ENCODE measurements at places on chromosomes 7 and 10.

DNA sequence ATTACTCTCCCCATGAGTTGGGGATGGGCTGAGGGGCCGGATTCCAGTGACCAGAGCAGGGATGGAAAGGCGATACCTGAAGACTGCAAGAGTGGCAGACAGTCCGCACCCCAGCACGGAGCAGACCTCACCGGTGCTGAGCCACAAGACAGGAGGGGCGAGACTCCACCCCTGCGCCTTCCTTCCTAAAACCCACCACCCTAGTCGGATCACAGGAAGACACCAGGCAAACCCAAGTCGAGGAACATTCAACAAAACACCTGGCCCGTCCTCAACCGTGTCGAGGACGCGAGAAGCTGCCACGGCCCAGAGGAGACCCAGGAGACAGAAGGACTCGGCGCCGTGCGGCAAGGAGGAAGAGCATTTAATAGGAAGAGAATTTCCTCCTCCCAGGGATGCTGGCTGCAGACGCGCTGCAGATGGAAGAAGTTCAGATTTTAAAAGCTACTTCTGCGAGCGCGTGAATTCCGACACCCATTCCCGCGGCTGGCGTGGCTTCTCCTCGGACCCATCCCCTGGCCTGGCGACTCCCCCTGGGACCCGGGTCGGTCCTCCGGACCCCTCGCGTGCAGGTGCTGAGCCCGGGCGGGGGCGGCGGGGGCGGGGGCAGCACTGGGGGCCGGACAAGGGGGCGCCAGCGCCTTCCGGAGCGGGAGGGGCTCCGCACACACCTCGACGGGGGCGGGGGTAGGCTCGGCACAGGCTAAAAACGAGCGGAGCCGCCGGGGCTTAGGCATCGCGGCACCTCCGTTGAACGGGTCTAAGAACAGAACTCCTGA is 563 bp upstream of the UTF1 start:
- no peak for DNase-seq

DNA sequence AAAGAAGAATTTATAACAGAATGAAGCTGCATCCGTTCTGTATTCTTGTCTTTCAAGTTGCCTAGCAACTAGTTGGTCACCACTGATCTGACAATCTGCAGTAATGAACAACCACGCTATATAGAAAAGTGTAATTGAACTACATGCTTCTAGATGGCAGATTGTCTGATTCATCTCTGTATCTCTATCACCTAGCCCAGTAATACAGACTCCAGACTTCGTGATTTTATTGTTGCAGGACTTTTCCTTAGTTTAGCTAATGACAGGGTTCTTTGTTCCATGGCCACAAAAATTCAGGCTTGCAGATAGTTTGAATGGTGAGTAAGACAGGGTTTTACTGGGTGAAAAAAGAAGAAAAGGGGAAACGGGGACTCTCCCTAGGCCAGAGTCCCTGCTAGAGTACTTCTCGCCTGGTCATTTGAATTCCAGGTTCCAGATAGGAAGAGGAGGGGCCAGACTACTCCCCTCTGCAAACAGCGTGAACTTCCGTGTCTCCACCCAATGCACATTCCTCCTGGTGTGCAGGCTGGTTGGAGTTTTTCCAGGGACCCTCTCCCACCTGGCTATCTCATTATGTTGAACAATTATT is 45.9 kb downstream of the COL1A2 start:
- DNase-seq, result no peak

- no peak for DNase-seq
Observed at GRCh38 chr7:47227762-47228177, 354.1 kb downstream of the TNS3 start.

DNA sequence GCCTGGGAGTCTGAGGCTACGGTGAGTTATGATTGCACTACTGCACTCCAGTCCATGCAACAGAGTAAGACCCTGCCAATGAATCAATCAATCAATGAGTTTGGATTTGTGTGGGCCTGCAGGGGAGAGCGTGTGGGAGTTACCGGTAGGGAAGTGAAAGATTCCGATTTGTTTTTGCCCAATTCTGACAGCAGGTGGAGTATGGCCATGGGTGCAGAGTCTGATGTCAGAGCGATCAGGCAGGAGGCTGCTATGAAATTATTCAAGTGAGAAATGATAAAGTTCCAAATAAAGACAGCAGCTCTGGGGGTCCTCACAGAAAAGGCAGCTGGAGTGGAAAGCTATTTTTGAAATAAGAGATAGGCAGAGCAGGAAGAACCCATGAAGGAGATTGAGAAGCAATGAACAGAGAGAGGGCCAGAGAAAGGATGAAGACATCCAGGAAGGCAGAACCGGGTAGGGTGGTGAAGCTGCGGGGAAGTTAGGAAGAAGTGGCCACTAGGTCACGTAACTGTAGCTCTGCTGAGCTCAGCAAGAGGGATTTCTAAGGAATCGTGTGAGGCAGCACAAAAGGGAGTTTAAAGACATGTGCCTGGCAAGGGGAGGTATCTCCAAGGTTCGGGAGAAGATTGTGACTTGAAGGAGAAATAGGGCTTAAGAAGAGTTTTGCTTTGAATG is 93.7 kb upstream of the NMT2 start:
- DNase-seq, result no peak

DNA sequence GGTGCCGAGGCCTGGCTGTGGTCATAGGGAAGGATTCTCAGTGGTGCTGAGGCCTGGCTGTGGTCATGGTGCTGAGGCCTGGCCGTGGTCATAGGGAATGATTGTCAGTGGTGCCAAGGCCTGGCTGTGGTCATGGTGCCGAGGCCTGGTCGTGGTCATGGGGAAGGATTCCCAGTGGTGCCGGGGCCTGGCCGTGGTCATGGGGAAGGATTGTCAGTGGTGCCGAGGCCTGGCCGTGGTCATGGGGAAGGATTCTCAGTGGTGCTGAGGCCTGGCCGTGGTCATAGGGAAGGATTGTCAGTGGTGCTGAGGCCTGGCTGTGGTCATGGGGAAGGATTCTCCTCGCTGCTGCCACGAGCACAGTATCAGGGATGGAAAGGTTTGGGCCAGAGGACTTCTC is 327.3 kb downstream of the ADARB2 start:
- no peak for DNase-seq

DNA sequence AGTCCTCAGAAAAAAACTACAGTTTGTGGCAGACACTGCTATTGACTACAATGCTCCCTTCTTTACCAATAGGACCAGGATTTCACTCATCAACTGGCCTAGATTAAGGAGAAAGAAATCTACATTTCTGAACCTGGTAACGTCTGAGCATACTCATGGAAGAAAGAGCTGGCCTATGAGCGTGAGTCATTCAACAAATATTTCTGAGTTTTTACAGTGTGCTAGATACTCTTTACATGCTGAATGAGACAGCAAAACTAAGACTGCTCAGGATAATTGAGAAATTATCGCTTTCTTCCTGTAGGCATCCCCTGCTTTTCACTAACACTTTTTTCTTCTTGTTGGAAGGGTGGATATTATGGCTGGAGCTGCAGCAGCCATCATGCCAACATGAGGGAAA is 609.7 kb downstream of the TNS3 start:
- DNase-seq, result no peak

GRCh38 chr7:133303931-133304330 is 51.1 kb downstream of the EXOC4 start:
- no peak for DNase-seq

DNA sequence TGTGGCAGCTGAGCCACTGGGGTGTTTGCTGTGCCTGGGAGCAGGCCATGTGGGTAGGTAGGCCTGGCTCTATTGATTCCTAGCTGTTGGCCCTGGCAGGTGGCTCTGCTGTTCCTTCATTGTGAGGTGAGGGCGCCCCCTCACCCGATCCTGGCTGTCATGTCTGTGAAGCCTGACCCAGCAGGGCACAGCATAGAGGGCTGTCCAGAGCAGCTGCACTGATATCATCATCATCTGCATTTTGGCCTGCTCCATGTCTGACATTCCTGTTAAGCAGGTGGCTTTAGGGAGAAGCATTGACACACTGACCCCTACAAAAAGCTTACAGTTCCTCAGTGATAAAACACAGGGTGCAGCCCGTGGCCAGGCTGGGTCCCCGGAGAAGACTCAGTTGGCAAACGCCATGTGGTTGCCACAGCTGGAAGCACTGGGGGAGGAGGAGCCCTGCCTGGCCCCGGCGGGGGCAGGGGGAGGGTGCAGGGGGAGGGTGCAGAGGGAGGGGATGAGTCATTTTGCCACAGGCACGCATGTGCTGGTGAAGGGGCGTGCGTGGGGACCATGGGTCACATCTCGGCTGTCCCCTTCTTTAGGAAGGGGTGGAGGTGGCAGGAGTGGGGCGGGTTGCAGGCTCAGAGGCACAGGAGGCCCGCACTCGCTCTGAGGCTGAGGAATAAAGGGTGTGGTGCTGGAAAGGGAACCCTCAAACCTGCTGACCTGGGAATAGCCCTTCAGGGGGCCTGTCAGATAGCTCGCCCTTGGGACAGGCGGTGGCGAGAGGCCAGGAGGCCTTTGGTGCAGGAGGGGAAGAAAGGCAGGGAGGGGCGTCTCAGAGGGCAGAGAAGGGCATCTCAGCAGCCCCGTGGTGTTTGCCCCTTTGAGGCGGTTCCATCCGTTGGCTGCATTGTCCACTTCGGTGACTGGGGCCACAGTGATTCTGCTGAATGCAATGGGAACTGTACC is 31.6 kb downstream of the IKZF1 start:
- peak; percentile 67 for DNase-seq

GRCh38 chr10:37476285-37476684 is 350.9 kb downstream of the ANKRD30A start:
- no peak for DNase-seq

DNA sequence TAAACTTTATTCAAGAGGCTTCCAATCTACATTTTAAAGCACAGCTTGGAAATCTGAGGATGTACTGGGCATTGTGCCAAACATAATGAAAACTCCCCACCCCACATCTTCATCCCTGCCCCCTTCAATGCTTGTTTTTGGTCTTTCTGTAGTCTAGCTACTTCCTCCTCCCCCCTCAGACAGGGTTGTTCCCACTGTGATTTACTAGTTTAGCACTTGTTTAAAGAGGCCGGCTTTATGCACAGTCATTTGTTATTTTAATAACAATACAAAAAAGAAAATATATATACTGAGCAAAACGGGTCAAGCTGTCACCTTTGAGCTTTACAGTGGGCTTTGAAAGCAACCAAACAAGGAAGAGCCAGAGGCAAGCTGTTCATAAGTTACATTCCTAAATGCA is 132.6 kb downstream of the CHRM2 start:
- no peak for DNase-seq

DNA sequence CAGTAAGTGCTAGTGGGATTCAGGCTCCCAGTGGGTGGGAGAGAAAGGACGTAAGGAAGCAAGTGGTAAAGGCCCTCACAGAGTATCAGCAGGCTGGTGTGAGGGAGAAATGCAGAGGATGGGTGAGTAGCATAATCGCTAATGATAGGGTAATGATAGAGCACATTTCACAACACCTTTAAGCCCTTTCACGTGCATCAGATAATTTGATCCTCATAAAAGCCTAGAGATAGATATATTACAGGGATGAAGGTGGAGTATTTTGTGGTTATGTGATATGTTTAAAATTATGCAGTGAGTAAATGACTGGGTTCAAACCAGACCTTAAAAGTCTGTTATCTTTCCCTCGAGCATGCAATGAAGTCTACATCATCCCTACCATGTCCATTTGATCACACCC is 10.3 kb downstream of the LEP start:
- no peak for DNase-seq

GRCh38 chr10:129272176-129272575 is 194.9 kb upstream of the MGMT start:
- DNase-seq, result no peak

- no peak for DNase-seq
Observed at GRCh38 chr10:131403936-131404335, 92.4 kb upstream of the TCERG1L start.

DNA sequence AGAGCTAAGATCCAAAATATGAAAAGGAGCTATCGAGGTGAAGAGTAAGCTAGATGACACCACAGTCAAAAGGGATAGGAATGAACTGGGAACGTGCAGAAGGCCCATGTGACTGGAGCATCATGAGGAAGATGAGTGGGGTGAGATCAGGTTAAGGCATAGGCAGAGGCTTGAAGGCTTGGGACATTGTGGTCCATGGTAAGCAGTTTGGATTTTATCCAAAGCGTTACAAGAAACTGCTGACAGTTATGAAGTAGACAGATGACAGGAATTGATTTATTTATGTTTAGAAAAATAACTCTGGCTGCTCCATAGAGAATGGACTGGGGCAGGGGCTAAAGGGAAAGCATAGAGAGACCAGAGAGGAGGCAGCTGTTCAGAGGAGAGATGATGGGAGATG is 18.1 kb upstream of the PANK1 start:
- DNase-seq, result no peak

GRCh38 chr10:10096296-10096695 is 921.4 kb upstream of the CELF2 start:
- DNase-seq, result no peak

- no peak for DNase-seq
Observed at GRCh38 chr7:38367301-38367890, 94.0 kb upstream of the TARP start.

GRCh38 chr7:50304911-50305582 is 531 bp downstream of the IKZF1 start:
- DNase-seq, result peak; percentile 74

DNA sequence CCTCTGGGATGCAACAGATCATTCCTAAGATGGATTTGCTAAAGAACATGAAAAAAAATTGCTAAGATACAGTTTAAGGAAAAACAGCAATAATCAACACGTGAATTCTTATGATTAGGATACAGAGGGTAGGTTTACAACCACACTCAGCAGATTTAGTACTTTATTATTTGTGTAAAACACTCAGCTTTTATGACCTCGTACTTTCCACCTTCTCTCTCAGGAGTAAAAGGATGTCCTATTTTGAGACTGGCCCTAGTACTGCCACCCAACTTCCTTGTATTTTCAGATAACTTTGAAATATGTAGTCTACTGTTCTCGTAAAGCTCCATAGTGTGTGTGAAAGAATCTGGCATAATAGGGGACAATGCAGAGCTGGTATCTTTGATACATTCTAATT is 186.1 kb downstream of the ARL4A start:
- no peak for DNase-seq

- no peak for DNase-seq
Observed at GRCh38 chr10:68362590-68362989, 29.9 kb upstream of the PBLD start.

GRCh38 chr7:7136466-7137381 is 45.6 kb upstream of the C1GALT1 start:
- DNase-seq, result peak; percentile 84

GRCh38 chr7:95432606-95433005 is 2.2 kb downstream of the PON2 start:
- no peak for DNase-seq

DNA sequence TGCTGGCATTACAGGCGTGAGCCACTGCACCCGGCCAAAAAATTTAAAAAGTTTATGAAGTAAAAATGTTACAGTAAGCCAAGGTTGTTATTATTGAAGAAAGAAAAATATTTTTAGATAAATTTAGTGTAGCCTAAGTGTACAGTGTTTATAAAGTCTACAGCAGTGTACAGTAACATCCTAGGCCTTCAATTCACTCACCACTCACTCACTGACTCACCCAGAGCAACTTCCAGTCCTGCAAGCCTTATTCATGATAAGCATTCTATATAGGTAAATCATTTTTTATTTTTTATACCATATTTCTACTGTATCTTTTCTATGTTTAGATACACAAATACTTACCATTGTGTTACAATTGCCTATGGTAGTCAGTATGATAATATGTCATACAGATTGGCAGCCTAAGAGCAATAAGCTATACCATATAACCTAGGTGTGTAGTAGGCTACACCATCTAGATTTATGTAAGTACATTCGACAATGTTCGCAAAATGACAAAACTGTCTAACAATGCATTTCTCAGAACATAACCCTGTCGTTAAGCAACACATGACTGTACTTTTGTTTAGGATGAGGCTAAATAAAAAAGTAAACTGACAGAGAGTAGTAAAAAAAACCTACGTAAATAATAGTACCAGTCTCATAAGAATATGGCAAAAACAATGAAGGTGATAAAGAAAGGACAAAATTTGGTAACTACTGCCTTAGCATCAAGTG is 77.8 kb upstream of the FAM133B start:
- no peak for DNase-seq

Data from erythroblast (primary cell).